ENCODE measurements at places on chromosomes 2 and 18.

DNA sequence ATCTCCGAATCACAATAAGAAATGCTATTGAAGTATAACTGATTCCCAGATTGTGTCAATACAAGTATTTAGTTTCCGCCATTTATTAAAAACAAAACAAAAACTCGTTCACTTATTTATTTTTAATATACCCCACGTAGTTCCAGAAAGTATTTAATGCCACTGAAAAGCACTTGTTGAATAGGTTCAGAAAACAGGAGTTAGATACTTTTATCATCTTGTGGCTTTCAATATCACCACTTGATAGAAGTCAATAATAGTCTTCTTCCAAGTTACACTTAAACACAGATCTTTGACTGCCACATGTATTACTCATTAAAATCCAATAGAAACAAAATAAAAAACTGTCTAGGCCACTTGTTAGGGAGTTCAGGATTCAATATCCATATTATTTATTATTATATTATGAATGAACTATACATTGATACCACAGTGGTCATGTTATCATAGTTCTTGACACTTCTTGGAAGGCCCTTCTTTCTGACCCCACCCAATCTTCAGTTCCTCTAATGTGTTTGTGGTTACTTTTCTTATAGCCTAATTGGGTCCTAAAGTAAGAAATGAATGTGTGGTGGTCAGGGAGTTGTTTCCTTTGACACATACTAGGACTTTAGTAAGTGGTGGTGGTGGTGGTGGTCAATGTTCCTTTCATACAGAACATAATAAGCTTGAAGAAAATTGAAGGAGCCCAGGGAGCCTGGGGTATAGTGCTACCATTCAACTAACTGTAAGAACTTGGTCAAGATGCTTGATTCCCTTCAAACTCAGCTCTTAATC is 221.3 kb upstream of the ITGA4 start:
- DNase-seq: no peak

- no peak for DNase-seq
Measured at GRCh38 chr2:224069172-224069571, 30.1 kb upstream of the SERPINE2 start.

DNA sequence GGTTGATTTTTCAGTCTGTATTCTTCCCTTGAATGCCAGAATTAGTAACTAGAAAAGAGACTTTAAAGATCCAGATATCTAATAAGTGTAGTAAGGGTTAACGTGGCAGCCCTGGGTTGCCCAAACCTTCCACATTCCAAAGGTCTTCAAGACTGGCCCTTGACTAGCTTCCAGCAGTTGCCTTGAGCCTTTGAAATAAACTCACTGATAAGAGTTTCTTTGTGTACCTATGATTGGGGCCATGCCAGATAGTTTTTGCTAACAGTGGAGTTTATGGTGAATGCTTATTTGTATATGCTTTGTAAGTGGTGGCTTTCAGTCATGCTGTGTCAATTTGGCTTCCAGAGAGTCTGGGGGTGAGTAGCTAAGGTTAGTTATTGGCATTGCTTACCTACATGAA is 722.3 kb downstream of the RNF144A start:
- no peak for DNase-seq

- DNase-seq: no peak
Measured at GRCh38 chr18:31303771-31304170, 14.2 kb upstream of the DSG1 start.

DNA sequence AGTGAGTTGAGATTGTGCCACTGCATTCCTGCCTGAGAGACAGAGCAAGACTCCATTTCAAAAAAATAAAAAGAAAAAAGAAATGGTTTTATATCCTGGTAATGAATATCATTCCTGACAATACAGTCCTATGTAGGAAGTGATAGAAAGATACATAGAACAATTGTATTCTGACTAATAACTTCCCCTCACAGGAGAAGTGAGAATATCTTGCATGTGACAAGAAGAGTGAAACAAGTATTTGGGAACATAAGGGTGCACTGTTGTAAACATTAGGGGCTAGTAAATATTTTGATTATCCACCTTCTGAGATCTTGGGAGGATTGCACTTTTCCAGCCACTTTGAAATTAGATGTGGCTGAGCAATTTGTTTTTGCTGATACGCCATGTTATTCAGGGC is 40.7 kb downstream of the KLHL14 start:
- DNase-seq: no peak

DNA sequence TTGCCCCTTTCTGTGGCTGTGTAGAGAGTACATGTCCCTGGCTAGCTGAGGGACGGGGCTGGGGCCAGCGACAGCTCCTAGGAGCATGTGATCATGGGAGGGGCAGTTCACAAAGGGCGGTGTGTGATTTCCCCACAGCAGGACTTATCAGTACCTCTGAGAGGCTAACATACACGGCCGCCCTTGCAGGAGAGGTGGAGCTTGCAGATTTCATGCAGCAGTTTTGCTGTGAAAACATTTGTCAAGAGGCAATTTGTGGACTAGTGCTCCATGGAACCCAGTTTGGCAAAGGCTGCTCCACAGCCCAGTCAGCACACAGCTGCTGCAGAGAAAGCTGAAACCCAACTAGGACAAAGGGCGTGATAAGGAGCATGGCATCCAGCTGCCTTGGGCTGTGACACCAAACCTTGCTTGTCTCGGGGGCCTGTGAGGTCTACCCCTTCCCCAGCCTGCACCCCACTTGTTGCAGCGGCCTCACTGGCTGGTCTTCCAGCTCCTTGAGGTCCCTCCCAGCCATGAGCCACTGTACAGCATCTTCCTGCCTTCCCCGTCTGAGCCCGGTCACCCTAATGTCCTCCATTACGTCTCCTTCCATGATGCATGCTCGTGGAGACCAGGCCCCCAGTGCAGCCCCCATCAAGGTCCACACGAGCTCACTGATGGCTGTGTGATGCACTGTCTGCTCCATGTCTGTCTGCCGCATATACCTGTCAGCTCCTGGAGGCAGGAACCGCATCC is 121.4 kb upstream of the HDAC4 start:
- no peak for DNase-seq

DNA sequence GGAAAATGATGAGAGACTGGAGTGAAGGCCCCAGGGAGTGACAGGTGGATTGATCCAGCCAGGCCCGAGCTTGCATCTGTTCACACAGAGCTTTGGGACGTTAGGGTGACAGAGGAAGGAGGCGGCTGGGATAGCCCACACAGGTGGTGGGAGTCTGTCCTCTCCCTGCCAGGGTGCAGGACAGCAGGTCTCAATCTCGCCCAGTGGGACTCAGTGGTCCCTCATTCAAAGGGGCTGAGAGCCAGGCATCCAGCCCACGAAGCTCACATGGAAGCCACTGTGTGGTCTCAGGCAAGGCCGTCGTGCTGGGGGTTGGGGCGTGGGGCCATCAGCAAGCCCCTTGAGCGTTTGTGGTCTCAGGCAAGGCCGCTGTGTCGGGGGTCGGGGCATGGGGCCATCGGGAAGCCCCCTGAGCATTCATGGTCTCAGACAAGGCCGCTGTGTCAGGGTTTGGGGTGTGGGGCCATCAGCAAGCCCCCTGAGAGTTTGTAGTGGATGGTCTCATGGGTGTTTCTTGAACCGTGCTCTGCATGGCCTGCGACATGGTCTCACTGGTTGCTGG is 8.3 kb downstream of the KCNG2 start:
- no peak for DNase-seq

- no peak for DNase-seq
Measured at GRCh38 chr2:68284896-68285295, 32.6 kb upstream of the PPP3R1 start.

- no peak for DNase-seq
Measured at GRCh38 chr2:4693266-4693665, 989.9 kb downstream of the DCDC2C start.

- DNase-seq: no peak
Measured at GRCh38 chr2:170953941-170954340, 24.9 kb downstream of the GORASP2 start.

DNA sequence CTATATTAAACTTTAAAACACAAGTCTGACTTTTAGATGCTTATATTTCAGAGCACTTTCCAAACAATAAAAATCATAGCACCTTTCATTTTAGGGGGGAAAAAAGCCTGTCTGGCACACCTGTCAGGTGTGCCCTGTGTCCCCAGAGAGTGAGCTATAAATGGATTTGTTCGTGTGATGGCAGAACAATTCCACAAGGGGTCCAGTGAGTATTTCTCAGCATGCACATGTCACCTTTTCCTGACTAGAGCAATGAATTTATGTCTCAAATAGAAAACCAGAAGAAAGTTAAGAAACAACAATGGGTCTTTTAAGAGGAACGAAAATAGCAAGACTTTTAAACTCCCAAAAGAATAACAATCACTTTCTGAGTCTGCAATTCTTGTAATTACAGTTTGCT is 55.9 kb downstream of the ACVR1C start:
- DNase-seq: no peak

- DNase-seq: no peak
Measured at GRCh38 chr2:40458271-40458794, 6.4 kb upstream of the SLC8A1 start.

DNA sequence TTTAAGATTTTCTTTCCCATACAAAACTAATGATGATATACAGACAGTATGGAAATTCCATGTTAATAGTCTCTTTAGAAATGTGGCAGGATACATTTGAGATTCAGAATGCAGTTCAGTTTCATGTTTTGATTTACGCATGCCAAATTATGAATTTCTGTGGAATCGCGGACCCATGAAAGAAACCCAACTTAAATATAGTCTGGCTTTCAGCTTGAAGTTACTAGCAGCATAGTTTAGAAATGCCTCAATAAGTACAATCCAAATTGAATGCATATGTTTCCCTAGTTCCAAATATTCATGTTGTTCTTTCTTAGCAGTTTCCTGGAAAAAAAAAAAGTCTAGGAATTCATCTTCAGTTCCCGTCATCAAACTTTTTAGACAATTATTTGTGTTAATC is 164.1 kb upstream of the RASGRP3 start:
- no peak for DNase-seq

DNA sequence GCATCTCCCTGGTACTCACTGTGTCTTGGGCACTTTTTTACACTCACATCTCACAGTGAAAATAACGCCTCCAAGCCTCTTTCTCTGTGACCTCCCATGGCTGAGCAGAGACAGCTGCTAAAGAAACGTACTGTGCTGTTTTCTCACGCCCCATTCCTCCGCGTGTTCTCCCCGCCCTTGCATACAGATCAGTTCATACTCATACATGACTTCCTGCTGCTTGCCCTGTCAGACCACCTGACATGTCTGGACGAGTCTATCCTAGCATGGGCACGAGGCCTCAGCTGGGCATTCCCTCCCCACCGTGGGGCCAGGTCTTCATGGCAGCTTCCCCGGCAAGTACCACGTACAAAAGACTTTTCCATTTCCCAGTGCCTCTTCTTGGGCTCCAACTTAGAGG is 21.2 kb upstream of the IL1A start:
- DNase-seq: no peak
